ENCODE measurements at places on chromosomes 1 and 21.

DNA sequence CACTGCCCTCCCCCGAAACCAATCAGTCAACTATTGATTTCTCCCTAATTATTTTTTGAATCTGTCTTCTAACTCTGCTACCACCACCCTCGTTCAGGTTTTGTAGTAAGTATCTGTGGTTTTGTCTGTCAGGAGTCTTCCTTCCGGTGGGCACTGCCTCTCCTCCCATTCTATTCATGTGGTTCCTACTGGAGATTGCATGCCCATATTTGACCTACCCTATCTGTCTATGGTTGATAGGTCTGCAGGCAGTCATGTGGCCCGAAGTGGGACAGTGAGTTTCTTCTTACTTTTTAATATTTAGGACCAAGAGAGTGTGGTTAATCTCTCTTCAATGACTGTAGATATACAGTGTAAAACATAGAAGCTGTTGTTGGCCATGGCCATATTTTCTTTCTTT is 17.8 kb upstream of the MAST2 start:
- DNase-seq = no peak

- DNase-seq = no peak
These were observed 129.8 kb downstream of the CYYR1 start for GRCh38 chr21:26443291-26443690.

DNA sequence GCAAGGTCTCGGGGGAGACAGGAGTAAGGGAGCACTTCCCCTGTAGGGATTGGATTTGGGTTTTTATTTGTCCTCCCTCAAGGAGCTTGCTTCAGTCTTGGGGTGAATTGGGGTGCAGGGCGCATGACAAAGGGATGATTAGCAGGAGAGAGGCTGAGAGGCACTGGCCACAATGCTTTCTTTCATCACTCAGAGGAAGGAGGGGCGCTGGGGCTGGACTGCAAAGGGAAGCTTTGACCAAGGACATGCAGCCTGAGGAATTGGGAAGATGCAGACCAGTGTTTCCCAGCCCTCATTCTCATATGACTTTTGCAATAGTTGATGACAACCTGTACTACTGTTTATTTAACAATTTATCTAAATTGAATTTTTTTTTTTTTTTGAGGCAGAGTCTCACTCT is 34.1 kb upstream of the PDPN start:
- no peak for DNase-seq

DNA sequence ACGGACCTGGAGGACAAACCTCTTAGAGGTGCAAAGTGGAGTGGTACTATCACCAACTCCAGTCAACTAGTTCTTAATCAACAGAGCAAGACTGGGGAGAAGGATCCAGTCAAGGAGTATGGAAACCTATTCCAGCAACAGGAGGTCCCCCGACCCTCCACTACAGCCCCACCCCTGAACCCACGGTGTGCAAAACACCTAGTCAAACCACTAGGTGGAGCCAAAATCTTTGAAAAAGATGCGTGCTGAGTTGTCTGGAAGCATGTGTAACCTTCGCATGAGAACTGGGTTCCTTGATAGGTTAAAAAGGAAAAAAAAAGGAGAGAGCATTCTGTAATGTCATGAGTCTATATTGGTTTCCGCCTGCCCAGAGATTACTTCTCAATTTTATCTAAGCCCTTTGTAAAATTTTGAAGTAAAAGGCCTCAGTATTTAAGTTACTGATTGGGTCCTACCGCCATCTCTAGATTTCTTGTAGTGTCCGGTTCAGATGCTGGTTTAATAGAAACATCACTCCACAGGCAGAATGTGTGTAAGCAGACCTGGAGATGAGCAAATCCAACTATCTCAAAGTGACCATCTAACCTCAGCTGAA is 81.9 kb upstream of the HAO2 start:
- peak; percentile 40 for DNase-seq

DNA sequence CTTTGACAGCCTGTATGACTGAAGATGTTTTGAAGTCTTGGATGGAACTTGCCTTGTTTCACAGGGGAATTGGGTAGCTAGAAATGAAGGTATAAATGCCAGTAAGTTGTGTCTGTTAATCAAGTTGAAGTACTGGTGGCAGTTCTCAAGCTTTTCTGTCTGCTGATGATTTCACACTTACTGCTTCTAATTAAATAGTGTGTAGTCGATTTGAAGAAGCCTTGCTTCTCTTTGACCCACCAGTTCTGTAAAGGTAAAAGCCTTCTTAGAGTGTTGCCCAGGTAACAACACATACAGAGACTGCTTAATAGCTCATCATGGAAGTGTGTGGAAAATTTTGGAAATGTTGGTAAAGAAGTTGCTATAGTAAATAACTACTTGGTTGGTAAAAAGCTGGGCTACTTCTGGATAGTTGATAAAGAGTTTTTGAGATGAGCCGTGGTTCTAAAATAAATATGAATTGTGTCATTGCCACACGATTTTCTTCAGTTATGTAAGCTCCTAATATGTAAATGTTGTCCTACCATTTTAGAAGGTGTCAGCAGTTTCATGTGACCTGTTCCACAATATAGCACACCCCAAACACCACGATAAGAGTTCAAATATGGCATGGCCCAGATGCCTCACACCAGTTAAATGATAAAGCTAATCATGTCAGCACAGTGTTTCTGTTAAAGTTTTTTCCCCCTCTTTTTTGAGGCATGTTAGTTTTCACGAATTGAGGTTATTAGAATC is 7.4 kb downstream of the RABGAP1L start:
- no peak for DNase-seq

- DNase-seq = no peak
These were observed 26.0 kb upstream of the RNF11 start for GRCh38 chr1:51210055-51210454.

GRCh38 chr1:246785494-246786111 is 61.4 kb downstream of the SCCPDH start:
- no peak for DNase-seq

DNA sequence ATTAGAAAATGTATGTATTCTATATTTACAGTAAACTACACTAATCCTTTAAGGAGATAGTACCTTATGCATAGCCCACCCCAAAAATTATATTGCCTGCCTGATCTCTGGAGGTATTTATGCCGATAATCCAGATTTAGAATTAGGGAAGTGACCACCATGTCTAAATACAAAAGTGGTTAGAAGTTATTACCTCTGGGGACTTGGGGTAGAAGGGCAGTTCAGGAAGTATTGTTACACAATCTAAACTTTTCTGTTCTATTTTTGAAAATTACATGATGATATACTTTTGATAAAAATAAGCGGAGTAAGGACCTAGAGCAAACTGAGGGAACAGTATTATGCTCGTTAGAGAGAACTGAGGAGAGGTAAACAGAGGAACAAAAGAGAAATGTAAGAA is 90.5 kb upstream of the ZP4 start:
- DNase-seq = no peak

GRCh38 chr1:171965777-171966176 is 124.5 kb downstream of the DNM3 start:
- DNase-seq = no peak

DNA sequence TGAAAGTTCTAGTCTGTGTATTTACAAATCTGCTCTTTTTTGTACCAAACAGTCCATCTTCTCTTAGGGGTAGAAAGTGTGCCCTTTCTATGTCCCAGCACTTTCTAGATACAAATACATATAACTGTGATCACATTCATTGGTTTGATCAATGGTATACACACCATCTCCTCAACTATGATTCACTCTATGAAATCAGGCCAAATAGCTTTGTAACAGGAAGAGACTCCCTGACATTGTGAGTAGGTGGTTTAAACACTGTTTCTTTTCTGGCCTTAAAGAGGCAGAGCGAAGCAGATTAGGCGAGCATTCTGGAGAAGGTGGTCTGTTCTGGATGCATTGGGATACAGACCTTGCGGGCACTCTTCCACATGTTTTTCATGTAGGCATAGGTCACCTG is 39.3 kb upstream of the EXOSC10 start:
- DNase-seq = no peak

- DNase-seq = no peak
These were observed 8.0 kb upstream of the SFN start for GRCh38 chr1:26854906-26855305.

DNA sequence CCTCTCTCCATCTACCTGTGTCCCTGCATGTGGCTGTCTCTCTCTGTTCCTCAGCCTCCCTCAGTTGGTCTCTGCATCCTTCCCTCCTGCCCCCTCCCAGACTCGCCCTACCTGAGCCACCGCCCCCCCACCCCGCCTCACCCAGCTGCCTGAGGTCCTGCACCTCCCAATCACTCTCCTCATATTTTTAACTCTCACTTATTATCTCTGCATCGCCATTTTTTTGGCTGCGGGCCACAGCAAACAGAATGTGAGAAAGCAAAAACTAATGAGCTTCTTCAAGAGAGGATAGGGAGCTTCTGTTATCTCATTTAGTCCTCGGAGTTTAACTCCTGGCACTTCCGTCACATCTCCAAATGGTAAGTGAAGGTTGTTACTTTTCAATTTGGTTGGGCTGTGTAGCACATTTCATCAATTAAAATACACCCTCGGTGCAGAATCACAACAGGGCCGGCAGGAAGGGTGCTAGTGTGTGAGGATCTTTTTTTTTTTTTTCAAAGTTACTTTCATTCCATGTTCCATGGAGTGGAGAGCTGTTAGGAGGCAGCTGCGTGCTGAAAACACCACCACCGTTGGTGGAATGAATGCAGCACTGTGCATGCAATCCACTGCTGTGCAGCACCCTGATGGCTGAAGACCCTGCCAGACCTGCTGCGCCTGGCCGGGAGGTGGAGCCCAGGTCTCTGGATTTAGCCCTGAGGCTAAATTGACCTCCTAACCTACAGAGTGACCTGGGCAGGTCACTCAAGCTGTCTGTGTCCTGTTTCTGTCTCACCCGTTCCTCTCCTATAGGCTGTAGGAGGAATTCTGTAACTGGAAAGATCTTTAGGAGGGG is 157.2 kb upstream of the NFIA start:
- DNase-seq = no peak

DNA sequence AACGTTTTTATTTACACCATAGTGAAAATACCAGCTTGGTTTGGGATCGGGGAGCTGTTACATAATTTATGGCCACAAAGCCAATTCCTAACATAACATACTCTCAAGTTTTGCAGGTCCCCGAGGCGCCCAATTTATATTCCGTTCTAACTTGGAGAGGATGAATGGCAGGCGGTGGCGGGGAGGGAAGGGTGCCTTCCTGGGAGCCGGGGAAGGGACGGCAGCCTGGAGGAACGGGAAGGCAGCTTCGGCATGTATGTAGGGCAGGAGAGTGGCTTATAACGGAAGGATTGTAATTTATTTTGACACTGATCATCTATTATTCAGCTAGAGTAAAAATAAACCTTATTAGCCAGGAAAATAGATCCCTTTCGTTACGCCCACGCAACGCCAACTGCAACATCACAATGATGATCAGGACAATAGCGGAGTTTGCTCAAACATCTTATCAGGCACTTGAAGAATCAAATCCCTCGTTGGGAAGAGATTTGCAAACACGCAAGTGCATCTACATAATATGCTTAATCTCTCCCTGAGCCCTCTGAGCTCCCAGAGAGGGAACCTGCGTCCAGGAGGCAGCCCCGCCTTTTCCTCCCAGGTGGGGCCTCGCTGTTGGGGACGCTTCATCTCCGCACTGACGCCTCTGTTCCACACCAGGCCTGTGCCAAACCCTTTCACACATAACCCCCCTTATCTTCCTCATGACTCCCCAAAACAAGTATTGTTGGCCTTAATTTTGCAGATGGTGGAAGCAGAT is 93.7 kb upstream of the C1orf174 start:
- DNase-seq = no peak

DNA sequence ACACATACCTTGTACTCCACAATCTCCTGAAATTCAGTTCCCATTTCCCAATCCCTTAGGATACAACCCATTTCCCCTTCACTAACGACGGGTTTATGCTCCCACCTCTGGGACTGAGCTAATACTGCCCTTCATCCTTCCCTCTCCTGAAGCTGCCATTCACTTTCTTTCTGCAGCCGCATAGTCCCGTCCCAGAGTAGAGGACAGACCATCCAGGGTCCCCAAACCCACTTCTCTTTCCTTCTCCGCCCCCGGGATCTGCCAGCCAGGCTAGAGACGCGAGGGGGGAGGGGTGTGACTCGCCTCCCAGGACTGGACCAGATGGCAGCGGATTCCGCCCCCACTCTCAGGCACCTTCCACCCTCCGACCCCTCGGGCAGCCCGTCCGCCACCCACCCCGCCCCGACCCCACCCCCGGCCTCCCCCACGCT is 679 bp downstream of the ABL2 start:
- no peak for DNase-seq

DNA sequence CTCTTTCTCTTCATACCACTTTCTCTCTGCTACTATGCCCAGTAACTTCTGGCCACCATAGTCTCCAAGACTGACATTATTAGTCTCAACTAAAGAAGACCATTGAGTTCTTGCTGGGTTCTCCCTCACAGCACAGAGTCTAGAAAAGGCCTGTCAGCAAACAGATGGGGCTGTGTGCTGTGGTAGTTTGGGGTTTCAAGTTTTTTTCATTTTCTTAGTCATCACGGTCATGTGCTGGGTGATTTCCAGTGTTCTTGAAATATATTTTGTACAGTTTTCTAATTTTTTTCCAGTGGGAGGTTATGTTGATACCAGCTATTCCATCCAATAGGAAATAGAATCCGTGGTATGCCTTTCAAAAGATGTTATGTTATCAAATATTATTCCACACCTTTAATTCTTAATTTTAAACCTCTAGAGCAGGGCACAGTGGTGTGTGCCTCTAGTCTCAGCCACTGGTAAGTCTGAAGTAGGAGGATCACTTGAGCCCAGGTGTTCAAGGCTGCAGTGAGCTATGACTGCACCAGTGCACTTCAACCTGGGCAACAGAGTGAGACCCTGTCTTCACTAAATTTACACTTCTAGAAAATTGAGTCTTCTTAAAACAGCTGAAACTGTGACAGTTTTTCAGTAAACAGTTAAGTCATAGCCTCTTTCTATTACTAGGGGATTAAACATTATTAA is 8.3 kb downstream of the CFHR2 start:
- DNase-seq = no peak

DNA sequence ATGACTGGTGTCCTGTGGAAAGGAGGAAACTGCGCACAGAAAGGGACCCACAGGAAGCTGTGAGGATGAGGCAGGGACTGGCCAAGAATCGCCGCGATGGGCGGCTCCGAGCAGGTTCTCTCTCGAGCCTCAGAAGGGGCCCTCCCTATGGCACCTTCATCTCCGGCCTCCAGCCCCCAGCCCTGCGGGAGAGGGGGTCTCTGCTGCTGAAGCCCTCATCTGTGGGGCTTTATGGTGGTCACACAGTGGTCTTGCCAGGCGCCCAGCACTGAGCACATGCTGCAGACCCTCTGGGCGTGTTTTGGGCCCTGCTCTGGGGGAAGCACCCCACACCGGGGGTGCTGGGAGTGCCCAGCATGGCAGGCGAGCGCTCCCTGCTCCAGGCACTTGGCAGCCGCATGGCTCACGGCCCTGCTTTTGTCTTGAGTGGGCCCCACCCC is 86.6 kb upstream of the ACTRT2 start:
- DNase-seq = no peak

- DNase-seq = no peak
These were observed 30.9 kb upstream of the ANGPTL7 start for GRCh38 chr1:11158291-11158690.

DNA sequence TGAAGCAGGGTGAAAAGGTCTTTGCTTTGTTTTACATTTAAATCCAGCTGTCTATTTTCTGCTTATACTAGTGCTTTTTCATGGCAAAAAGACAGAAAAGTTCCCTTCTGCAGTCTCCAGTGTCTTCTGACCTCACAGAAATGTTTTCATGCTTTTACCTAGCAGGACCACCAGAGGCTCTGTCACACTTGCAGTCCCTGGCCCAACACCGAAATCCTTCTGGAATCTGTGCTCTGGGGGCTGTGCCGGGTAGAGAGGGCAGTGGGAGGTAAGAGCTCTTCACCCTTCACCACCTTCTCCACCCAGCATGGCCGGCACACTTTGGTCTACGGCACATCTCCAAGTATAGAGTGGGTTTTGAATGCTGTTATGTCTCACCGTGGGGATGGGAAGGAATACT is 20.8 kb downstream of the GNAT2 start:
- no peak for DNase-seq

All from NCI-H1930 (cell line).